NCI-H524 (cell line): ENCODE measurements at places on chromosomes 1 and 21.

DNA sequence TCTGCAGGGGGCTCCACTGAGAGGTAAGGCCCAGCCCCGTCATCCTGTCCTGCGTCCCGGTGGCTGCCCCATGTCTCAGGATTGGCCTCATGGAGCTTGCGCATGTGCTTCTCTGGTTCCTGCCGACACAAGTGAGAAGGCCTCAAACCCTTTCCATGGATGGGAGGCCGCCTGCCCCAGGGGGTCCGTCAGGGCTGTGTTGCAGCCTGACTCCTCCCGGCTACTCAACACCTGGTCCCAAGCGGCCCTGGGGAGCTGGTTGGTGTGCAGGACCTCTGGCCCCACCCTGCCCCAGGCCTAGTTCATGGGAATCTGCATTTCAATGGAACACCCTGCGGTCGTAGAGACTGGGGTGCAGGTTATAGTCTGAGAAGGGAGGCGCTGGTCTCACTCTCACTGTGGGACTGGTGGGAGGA, 21.1 kb upstream of the PDE9A start:
- DNase-seq = no peak

GRCh38 chr1:47849591-47850261, 147.5 kb downstream of the TRABD2B start:
- DNase-seq = no peak

DNA sequence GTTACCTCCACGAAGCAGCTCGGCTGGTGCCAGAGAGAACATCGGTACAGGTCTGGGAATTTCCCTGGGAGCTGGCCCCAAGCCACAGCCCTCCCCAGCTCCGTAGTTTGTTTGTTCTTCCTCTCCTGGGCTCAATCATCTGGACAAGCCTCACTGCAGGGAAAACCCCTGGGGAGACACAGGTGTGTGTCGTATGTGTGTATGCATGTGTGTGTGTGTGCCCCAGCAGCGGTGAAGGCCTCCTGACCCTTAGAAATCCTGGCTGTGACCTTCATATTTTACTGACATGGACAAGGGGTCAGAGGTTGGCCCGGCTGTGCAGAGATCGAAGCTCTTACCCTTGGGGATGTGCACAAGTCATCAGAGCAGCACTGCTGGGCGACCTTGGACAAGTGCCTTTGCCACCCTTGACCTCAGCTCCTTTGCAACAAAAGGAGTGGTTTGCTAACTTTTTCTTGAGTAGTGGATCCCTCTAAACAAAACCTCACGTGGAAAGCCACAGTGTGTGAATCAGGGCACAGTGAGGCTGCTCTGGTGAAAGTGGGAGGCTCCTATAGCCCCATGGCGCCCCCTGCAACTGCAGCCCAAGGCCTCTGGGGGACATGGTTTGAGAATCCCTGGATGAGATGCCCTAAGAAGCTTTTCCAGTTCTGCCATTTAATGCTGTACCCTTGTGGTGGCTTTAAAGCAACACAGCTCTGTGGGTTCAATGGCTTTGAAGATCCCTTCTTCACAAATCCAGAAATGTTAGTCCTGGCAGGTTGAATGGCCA, 12.3 kb upstream of the IL22RA1 start:
- no peak for DNase-seq

GRCh38 chr1:197170538-197170937, 24.1 kb upstream of the ASPM start:
- DNase-seq = no peak

DNA sequence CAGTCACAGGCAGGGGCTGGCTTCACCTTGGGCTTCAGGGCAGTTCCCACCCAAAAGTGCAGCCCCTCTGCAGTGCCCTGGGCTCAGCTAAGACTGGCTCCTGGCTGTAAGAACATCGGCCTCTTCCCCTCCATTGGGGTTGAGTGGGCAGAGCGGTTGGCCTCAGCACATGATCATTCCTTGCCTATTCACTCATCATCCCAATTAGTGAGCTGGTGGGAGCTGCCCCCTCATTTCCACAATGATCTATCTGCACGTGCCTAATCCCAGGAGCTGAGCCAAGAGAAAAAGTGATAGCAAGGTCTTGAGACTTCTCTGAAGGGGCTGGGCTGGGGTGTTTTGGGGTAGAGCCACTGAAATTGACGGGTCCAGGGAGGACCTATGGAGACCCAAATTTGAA, 133.6 kb downstream of the SYF2 start:
- no peak for DNase-seq

- DNase-seq = no peak
These were observed 10.8 kb downstream of the MYOM3 start for GRCh38 chr1:24100945-24101737.

GRCh38 chr1:225342695-225343094, 85.1 kb downstream of the LBR start:
- no peak for DNase-seq

DNA sequence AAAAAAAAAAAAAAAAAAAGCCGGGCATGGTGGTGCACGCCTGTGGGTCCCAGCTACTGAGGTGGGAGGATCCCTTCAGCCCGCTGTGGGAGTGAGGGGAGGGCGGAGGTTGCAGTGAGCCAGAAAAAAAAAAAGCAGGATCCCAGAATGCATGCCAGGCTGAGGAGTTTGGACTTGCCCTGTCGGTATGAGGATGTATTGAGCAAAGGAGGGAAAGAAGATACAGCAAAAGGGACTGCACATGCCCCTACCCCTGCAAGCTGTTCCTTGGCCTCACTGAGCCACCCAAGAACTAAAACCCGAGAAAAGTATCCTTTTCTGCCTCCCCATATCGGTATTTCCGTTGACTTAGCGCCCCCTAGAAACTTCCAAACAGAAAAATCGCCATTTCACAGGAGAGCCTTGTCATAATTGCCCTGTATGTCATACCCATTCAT, 1.3 kb upstream of the GPATCH4 start:
- DNase-seq = peak; percentile 30
